ENCODE measurements at places on chromosomes 13 and 19.

DNA sequence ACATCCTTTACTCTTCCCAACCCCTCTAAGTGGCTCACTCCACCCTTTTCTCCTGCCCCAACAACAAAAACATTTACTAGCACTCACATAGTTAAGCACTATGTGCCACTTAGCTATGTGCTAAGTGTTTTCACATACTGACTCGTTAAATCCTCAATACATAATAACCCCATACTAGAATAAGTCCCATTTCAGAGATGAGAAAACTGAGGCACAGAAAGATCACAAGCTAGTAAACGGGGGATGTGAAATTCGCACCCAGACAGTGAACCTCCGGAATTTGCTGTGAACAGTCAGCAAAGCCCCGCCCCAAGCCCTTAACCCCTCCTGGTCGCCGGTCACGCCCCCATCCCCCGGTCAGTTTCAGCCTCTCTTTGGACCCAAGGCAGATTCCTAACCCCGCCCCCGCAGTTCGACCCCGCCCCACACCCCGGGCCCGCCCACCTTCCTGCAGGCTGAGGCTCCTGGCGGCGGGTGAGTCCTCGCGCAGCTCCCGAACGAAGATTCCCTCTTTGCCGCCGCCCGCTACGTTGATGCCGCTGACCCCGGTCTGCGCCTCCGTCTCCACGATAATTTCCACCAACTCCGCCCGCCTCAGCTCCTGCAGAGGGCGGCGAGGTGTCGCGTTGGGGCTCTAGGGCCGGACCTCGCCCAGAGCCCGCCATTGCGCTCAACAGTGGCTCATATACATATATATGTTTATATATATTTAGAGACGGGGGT, 9.8 kb downstream of the PRX start:
- DNase-seq: peak; percentile 14

DNA sequence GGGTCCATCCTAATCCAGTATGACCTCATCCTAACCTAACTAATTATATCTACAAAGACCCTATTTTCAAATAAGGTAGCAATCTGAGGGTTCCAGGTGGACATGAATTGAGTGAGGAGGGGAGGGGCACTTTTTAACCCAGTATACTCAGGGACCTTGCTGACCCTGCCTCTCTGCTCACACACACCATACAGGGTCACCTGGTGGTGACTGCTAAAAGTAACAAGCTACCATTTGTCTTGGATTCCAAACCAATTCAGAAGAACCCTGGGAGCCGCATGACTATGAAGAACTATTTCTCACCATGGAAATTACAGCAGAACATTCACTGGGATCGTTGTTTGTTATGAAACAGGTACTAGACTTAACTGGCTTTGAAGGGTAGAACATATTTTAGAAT, 151.9 kb downstream of the LACC1 start:
- no peak for DNase-seq

DNA sequence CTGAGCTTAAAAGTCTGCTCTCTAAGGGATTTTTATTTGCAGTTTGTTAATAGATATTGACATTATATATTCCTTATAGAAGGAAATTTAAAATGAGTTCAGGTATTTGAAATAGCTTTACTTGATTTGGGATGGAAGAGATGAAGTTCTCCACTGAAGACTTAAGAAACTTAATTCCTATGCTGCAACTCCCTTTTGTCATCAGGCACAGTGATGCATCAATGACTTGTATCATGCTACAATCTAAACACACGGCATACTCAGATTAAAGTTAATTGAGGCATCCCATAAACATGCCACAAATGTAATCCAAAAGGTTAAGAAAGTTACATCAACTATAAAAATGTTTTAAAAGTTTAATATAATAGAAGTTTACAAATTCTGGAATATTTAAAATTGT, 109.0 kb downstream of the STARD13 start:
- no peak for DNase-seq

DNA sequence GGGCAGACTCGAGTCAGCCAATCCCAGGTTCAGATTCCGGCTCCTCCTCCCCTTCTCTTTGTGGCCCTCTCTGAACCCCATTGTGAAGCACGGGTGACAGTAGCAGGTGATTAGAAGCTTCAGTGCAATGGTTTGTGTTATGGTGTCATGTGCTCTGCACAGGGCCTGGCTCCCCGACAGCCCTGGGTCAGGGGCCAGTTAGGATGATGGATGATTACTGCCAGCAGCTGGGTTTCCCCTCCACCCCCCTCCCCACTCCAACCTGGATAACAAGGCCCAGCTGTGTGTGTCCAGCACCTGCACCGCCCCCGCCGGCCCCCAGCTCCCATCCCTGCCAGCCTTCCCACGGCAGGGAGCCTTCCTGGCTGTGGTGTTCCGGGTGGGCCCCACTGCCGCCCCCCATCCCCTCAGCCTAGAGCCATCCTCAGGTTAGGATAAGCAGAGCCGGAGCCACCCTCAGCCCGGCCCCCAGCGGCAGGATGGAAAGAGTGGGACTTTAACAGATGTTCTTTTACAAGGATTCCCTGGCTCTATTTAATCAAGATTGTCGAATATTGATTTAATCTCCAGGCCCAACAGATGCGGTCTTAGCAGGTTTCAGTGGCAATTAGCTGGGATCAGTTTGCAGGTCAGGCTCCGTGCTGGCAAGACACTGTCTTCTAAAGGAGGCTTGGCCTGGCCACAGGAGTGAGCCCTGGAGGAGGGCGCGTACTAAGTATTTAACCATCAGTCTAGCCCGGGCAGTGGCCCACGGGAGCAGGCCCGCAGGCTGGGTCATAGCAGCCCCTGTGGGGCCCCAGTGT, 156.2 kb downstream of the SIPA1L3 start:
- no peak for DNase-seq

DNA sequence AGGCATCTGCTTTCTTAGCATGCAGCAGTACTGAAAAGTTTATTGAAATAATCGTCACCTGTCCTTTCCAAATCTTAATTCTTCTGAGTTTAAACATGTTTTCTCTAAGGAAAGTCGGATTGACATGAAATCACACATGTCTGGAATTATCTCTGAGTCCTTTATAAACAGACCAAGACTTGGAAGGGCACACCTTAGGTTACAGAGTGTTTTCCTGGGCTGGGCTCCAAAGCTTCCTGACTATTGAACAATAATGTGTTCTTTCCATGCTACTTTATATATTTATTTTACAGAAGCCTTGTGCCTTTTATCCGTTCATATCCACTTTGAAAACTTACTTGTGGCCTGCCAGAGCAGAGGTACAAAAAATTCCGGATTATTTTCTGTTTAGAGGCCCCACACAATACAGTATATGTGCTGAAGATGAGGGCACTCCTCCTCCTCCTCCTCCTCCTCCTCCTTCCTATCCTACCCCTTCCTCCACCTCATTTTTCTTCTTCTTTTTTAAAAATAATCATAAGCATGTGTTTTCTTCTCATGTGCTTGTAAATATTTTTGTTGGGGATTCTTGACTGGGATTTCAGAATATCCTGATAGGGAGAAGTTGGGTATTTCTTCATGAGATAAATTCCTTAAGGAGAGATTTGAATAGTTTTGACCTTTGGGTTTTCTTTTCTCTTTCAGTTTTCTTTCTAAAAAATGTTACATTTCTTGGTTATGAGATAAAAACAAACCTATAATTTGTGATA, 52.3 kb downstream of the LRCH1 start:
- no peak for DNase-seq

DNA sequence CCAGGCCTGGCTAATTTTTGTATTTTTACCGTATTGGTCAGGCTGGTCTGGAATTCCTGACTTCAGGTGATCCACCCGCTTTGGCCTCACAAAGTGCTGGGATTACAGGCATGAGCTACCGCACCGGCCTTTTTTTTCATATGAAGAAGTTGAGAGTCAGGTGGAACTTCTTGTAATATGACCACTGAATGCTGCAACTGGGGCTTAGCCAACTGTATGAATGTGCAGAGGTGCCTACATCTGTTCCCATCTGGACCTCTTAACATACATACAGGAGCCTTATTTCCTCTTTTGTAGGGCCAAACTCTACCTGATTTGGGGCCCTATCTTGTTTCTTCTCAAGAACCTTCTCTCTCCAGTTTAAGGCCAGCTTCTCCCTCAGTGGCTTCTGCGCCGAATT, 11.9 kb upstream of the GGACT start:
- DNase-seq: no peak

DNA sequence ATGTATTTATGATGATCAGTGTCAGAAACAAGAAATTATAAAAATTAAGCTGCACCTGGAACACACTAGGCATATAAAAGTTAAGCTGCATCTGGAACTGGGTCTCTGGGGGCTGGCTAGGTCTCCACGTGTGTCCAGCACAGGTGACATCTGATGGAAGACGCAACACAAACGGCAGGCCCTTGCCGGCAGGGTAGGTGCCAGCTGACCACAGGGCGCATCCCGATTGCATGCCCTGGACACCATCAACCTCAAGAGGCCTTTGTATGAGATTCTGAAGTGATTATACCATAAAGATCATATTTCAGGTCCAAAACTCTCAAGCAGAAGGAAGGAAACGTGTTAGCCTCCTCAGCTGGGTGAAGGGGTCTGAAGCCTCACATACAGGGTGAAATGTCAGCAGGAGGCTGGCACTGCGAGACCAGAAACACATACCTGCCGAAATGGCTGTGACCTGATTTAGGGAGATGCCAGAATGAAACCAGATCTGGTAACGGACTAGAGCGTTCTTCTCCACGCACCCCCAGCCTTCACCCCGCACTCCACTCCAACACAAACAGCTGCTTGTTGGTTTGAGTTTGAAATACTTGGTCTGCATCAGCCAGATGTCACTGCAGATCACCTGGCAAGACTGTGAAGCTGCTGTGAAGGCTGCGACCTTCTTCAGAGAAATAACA, 37.3 kb downstream of the COL4A1 start:
- DNase-seq: no peak

GRCh38 chr13:45949161-45949560, 97.6 kb upstream of the SIAH3 start:
- no peak for DNase-seq

GRCh38 chr19:1163934-1164683, 10.0 kb downstream of the SBNO2 start:
- DNase-seq: no peak

DNA sequence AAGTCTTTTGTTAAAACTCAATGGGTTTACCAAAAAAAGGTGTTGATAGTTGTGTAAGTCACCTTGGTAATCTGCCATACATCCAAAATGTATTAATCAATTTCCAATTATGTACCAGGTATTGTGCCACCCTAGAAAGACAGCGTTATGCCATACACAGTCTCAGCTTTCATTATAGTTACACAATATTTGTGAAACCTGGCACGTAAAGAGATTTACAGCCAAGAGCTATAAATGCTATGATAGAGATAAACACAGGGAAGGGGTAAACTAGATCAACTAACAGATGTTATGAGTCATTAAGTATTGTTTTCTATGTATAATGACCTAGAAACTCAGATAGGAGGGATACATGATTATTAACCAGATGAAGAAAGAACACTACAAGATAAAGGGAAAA, 725.6 kb upstream of the SLITRK5 start:
- no peak for DNase-seq

DNA sequence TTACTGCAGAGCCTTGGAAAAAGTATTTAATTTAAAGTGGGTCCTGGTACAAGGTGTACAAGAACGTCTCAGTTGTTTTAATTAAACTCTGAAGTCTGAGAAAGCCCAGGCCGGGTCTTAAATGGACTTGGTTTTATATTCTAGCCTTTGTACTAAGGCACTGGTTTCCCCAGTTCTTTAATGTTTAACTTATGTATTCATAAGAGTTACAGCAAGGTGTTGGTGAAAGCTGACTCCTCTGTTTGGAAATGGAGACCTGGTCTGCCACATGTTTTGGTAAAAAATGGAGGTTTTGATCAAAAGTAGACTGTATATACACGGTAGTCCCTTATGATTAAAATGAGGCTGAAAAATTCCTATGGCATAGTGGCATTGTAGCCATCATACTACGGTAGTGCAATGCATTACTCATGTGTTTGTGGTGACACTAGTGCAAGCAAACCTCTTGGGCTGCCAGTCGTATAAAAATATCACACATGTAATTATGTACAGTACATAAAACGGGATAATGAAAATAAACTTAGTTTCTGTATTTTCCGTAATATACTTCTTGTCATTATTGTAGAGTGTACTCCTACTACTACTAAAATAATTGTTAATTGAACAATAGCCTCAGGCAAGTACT, 883.4 kb upstream of the SPRY2 start:
- DNase-seq: no peak

GRCh38 chr19:35327642-35328041, 1.3 kb upstream of the CD22 start:
- DNase-seq: no peak

DNA sequence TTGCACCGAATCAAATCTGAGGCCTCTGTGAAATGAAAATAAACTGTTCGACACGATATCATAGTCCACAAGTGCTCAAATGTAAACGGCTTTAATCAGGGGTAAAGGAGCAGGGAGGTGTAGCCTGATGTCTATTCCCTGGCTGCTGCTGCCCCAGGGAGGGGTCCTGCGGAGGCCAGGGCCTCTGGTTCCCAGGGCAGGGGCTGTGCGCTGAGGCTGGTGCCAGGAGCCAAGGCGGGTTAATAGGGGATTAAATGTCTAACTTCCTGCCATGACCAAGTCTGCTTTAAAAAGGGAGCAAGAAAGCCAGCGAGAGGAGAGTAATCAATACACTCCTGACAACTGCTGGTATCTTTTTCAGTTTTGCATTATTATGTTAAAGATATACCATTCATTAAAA, 59.4 kb downstream of the ZNF536 start:
- no peak for DNase-seq

DNA sequence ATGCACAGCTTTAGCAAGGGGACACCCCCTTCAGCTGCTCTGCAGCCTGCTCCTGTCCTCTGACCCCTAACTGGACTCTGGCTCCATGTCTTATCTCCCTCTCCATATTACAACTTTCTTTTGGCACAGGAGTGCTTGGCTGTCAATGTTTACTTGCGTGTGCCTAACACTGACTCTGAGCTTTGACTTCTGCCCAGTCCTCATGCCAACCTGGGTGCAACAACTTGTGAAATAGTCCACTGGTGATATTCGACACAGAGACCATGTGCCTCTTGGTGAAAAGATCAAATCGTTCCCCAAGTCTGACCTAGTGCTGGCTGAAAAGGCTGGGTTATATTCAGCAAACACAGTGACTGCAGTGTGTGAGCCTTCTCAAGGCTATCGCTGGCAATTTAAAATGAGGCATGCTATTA, 34.1 kb upstream of the KLF12 start:
- no peak for DNase-seq

DNA sequence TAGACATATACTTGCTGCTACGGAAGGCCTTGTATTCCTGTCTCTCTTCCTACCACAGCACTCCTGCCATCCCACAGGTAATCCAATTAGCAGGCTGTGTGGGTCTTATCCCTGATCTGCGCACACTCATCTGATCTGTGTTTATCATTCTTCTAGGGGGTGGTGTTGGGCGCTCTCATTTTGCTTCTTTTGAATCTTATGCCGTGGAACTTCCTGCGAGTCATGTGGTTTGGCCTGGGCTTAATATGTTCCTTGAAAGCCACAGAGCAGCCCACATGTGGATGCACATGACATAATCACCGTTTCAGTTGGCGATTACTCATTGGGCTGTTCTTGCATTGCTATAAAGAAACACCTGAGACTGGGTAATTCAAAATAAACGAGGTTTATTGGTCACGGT, 7.5 kb downstream of the RASA3 start:
- no peak for DNase-seq

Data from NCI-H1436 (cell line).